ENCODE measurements at places on chromosomes 2 and 18.

DNA sequence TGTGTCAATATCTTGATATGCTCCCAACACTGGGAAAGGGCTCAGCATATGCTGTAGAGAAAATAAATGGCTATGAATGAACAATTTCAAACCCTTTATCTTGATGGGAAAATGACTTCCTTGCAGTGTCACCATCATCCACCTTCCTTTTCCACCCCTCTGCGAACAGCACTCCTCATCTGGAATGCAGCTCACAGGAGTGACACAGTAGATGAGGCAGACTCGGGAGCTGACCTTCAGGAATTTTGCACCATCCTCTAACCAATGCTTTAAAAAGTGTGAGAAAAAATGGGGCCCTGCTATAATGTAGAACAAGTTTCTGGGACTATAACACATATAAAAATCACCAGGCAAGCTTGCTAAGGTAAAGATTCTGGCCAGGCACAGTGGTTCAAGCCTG is 41.3 kb upstream of the YPEL5 start:
- no peak for DNase-seq

DNA sequence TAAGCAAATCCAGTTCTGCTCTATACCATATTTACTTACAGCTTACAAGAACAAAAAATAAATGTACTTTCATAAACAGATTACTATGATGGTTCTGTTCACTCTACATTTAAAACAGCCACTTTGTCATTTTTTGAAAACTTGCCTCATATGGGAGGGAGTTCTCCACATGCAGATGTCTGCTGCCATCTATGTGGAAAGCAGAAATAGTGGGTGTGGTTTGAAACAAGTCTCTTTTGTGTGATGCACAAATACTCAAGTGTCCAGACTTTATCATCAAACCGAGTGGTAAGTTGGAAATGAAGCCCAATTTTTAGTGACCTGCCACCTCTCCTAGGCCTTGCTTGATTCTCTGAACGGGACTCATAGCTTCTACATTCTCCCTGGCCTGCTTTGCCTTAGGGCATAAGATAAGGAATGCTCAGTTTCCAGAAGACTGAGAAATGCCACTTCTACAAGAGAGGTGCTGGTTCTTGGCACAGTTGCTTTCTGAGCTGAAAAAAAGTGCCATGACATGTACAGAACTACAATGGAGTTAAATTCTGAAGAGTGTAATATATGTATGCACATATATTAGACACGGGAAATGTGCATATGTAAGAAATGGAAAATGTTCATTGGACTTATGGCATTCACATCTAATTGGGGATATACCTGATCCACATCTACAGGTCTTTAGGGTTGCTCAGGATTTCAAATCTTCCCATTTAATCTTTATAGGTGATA is 221.0 kb downstream of the SLC8A1 start:
- no peak for DNase-seq

- peak; percentile 55 for DNase-seq
These were observed 5.3 kb upstream of the GDF7 start for GRCh38 chr2:20661421-20662307.

DNA sequence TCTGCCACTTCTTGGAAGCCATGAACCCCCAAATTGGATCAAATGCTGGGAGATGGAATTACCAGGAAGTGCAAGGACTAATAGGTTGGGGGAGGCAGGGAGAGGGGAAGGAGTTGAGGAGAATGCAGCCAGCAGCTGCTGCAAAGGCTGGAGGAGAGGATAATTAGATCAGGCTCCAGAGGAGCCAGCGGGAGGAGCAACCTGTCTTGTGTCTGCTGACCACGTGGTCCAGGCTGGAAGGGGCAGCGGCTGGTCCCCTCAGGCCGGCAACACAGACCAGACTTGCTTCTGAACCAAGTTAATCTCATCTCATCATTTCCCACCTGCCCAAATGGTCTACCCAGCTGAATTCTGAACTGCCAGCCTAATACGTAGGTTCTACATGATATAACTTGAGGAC is 68.3 kb downstream of the MRO start:
- no peak for DNase-seq

DNA sequence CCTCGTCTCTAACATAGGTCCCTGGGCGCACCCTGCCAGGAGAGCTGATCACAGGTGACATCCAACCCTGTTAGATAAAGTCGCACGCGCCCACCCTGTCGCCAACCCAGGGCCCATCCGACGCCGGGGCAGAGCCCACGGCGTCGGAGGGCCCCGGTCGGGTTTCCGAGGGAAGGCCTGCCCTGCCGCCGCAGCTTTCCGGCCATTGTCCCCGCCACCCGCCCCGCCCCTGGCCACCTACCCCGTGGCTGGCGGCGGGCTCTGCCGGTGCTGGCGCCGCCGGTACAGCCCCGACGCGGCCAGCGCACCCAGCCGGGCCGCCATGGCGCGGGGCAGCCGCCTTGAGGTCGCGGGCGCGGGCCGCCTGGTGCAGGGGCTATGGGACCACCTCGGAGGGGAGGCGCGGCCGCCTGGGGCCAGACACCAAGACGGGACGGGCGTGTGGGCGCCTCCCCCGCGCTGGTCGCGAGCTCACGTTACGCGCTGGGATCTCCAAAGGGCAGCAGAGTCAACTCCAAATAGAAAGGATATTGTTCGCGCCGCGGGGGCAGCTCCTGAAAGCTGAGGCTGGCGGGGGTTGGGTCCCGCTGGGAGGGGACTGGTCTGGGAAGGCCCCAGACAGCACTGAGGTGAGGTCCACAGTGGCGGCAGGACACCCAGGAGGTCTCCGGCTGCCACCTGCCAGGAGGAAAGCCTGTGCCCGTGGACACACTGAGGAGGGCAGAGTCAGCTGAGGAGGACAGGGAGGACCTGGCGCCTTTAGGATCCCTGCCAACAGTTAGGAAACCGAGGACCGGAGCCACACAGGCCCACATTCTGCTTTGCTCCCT is 11.1 kb downstream of the LIMS2 start:
- no peak for DNase-seq

DNA sequence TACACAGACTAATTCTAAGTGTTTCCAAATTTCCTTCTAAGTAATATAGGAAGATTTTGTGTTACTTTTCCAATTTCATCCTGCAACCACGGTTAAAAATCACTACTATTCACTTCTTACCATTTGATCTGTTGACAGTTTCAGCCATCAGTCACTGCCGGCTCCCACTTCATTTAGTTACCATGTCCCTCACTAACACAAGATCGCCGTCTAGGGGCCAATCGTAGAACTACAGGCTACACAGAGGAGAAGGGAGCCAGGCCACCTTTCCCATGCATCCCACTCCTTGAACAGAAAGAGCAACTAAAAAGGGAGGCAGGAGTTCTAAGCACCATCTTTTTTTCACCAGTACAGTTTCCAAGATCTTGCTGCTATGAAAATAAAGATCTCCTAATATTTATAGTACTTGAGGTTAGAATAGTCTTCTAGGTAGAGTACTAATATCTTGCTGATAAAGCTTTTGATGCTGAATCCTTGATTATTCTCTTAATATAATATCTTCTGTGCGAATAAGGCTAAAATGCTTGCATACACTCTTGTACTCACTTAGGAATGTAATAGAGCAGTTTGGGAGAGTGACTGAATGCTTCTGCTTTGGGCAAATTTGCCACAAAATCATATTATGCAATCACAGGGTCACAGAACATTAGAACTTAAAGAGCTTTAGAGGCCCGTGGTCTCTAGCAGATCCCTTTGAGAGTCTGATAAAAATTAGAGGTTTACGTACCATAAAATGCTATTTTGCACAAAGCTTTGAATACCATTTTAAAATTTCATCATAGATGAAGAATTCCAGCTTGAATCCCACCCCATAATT is 39.5 kb upstream of the CYP1B1 start:
- peak; percentile 76 for DNase-seq

- DNase-seq: no peak
These were observed 29.2 kb upstream of the ZDBF2 start for GRCh38 chr2:206245265-206245672.

DNA sequence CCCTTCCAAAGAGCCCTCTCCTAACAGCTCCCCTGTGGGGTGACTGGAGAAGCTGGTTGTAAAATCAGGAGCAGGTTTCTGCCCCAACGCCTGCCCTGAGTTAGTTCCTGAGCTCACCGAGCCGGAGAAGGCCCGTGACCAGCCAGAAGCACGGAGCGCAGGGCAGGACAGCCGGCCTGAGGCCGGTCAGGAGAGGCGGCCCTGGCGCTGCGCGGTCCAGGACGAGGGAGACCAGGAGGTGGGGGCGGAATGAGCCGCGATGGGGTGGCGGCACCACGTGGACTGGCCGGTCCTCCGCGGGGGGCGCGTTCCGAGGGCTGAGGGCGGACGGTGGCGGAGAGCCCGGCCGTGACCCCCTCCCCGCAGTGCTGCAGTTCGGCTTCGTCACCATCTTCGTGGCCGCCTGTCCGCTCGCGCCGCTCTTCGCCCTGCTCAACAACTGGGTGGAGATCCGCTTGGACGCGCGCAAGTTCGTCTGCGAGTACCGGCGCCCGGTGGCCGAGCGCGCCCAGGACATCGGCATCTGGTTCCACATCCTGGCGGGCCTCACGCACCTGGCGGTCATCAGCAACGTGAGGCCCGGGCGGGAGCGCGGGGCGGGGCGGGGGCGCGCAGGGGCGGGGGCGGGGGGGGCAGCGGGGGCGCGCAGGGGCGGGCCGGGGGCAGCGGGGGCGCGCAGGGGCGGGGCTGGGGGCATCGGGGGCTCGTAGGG is 29.0 kb downstream of the ANO7 start:
- DNase-seq: no peak

DNA sequence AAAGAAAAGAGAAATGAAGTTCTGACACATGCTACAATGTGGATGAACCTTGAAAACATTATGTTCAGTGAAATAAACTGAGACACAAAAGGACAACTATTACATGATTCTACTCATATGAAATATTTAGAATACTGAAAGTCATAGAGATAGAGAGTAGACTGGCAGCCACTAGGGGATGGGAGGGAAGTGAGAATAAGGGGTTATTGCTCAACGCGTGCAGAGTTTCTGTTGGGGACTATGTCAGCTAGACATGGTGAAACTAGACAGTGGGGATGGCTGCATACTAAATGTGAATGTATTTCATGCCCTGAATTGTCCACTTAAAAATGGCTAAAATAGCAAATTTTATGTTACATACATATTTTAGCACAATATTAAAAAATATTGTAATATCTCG is 108.7 kb upstream of the ATL2 start:
- no peak for DNase-seq

DNA sequence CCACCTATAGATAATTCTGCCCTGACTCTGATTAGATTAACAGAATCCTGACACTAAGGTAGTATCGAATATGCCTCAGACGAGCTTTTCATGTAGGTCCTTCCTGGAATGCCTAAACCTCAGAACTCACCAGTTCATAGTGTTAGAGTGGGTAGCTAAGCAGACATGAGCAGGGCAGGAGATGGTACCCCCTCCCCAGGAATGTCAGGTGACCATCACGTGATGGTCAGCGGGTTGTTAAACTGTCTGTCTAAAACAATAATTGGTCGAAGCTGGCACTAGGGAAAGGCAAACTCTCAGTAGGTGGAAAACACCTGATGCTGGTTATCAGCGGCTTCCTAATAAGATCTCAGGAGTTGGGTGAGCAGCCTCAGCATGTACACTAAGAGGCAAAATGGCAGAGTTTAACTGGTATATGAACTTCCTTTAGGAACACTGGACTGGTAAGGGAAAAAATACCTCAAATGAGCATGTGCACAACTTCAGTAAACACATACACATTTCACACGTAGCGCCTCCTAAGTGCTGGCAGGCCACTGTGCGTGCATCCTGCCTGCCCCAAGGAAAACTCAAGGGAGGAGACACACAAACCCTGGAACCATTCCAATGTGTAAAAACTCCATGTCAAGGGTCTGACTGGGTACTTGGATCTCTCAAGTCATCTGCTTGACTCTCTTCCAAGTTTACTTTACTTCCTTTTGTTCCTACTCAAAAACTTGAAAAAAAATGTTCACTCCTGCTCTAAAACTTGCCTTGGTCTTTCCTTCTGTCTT is 339.5 kb downstream of the GULP1 start:
- DNase-seq: no peak

GRCh38 chr18:849021-849420 is 37.0 kb upstream of the YES1 start:
- no peak for DNase-seq

DNA sequence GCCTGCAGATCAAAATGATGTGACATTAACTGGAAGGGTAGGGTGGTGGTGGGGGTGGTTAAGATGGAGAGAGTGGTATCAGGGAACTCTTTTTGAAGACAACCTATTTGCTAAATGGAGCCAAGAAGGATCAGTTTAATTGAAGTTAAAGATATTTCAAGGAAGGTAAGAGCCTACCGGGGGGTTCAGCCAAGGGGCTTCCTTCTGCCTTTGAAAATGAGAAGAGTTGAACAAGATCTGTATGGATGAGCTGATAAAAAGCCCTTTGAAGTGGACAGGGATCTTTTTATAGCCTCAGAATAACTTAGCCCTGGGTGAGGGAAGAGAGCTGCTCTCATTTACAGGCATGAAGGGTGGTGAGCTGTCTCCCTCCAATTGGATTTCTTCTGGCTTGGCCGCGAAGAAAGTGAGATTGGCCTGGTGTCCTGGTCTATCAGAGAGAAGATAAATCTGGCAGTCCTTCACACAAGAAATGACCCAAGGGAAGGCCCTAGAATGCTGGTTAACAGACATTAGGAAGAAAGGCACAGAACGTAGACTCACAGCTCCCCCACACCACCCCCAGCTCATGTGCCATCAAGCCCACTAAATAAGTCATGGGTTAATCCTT is 439.8 kb downstream of the TNS1 start:
- no peak for DNase-seq

All from stimulated activated CD4-positive, alpha-beta T cell treated with anti-CD3 and anti-CD28 coated beads, Interleukin-15, amount 100 ng/mL, for 48 hours (primary cell).